HuH-7.5 (cell line): ENCODE measurements at places on chromosomes 16 and 17.

DNA sequence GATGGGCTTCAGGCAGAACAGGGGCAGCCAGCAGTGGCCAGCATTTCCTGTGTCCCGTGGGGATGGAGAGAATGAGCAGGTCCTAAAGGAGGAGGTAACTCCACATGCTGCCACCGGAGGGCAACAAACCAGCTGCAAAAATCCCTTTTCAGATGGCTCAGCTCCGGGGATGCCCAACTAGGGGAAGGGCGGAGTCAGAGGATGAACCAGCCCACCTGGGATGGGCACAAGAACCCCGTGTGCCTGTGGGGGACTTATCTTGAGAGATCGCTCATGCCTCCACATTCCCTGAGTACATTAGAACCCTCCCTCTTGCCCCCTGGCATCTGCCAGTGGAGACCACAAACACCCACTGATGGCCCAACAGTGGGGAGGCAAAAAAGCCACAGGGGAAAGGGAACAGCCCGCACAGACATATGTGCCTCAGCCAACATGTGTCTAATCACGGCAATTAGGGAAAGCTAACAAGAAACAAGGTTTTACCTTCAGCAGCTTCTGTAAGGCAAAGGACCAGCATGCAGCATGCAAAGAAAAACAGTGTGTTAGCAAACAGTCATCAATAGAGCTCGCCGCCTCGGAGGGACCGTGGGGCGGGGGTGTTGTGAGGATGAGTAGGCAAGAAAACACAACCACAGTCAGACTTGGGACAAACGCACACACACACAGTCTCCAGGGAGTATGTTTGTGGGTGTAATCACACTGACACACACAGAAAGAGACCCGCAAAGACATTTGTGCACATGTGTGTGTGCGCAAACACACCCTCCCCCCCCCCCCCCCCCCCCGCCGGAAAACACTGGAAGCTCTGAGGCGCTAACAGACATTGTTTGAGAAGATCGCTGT, 64.0 kb downstream of the MYO18A start:
- DNase-seq, result peak; percentile 86

DNA sequence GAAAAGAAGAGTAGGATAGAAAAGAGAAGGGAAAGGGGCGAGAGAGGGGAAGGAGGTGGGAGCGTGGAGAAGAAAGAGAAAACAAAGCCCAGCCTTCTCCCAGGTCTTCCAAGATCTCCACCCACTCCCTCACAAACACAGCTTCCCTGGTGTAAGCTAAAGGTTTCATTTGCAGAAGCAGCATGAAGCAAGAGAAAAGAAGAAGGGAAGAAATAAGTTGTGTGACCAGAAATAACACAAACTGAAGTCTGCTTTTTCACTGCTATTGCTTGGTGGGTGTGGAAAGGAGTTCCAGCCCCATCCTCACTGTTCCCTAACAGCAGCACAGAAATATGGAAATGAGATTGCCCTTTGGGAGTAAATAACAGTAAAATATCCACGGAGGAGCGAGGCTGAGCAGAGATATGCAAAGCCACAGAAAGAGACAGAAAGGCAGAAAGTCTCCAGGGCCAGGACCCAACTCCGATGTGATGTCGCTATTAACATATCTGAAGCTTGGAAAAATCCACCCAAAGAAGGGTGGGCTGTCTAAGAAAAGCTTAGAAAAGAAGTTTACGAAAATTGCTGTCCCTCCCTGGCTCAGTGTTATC, 10.3 kb upstream of the GAS7 start:
- no peak for DNase-seq

DNA sequence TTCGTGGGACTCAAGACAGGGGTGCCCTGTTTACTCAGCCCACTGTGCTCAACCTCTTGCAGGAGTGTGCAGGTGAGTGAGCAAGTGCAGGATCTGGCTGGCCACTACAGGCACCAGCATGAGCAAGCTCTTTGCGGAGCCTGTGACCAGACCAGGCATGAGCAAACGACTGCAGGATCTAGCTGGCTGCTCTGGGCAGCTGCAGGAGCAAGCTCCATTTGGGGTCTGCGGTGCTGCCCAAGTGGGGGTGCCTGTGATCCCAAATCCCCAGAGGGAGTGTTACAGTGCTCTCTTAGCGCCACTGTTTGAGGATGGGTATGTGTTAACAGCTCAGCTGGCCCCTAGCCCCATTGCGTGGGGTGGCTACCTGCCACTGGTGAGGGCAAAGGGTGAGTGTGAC, 2.4 kb downstream of the USP6 start:
- DNase-seq, result no peak

- DNase-seq, result no peak
Measured at GRCh38 chr16:23784811-23785447, 30.1 kb downstream of the CHP2 start.

- no peak for DNase-seq
Measured at GRCh38 chr17:64458756-64459155, 9.8 kb downstream of the MILR1 start.

- no peak for DNase-seq
Measured at GRCh38 chr16:27174007-27174406, 29.3 kb upstream of the KDM8 start.

GRCh38 chr16:67877064-67877463, 4.2 kb downstream of the EDC4 start:
- DNase-seq, result no peak

DNA sequence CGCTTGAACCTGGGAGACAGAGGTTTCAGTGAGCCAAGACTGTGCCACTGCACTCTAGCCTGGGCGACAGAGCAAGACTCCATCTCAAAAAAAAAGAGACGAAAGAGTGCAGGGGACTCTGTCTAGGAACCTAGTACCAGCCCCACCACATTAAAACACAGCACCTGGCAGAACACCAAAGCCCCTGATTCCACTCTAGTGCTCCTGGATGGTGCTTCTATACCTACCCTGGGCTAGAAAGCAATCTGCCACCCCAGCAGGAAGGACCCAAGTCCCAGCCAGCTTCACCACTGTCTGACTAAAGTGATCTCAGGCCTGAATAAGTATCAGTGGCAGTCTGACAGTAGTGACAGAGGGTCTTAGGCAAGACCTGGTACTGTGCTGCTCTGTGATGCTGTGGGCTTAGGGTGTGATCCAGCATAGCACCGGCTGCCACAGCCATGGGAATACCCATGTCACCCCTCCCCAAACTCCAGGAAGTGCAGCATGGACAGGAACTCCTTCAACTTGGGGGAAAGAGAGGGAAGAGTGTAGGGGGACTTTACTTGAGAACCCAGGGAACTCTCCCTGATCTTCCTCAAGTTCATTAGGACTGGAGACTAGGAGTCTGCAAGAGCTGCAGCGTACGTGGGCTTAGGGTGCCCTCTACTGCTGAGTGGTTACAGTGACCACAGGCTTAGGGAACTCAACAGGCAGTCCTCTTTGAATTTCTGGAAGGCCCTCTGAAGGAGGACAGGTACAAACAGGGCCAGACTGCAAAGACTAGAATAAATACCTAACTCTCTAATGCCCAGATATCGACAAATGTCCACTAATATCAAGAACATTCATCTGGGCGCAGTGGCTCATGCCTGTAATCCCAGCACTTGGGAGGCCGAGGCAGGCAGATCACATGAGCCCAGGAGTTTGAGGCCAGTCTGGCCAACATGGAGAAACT, 30.0 kb upstream of the RNF43 start:
- peak; percentile 39 for DNase-seq

- no peak for DNase-seq
Measured at GRCh38 chr16:24539850-24540601, 660 bp downstream of the RBBP6 start.

- DNase-seq, result no peak
Measured at GRCh38 chr17:41864498-41864835, 756 bp downstream of the KLHL11 start.
